CD4-positive, alpha-beta T cell treated with Interleukin-4 for 4 hours (primary cell): ENCODE measurements at places on chromosomes 6 and 20.
A peak's percentile ranks its signal among the peaks of the same experiment; 100 is the strongest.

- DNase-seq, result no peak
These were observed 8.4 kb upstream of the NSFL1C start for GRCh38 chr20:1474817-1475603.

DNA sequence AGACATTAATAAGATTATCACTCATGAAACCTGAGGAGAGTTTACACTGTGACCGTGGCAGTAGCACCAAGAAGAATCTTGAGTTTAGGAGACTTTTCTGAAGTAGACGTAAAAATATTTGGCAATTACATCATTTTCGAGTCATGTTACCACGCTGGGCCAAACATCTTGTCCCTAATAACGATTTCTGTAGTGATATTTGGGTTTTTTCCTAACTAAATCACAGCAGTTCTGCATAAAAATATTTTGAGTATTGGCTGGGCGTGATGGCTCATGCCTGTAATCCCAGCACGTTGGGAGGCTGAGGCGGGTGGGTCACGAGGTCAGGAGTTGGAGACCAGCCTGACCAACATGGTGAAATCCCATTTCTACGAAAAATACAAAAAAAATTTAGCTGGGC lies 262.4 kb downstream of the PHF3 start:
- no peak for DNase-seq

DNA sequence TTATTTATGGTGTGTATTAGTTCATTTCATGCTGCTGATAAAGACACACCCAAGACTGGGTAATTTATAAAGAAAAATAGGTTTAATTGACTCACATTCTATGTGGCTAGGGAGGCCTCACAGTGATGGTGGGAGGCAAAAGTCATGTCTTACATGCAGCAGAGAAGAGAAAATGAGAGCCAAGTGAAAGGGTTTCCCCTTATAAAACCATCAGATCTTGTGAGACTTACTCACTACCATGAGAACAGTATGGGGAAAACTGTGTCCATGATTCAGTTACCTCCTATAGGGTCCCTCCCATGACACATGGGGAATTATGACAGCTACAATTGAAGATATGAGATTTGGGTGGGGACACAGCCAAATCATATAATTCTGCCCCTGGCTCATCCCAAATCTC lies 150.0 kb upstream of the AHI1 start:
- no peak for DNase-seq

DNA sequence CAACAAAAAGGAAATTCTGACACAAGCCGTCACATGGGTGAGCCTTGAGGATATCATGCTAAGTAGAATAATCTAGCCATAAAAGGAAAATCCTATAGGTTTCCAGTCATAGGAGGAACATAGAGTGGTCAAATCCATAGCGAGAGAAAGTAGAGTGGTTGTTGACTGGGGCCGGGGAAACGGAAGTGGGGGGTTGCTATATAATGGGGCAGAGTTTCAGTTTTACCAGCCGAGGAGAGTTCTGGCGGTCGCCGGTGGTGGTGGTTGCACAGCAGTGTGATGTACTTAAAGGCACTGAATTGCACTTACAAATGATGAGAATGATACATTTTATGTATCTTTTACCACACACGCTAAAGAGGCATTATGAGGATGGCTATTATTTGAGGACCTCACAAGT lies 4.9 kb downstream of the GPR31 start:
- DNase-seq, result no peak

DNA sequence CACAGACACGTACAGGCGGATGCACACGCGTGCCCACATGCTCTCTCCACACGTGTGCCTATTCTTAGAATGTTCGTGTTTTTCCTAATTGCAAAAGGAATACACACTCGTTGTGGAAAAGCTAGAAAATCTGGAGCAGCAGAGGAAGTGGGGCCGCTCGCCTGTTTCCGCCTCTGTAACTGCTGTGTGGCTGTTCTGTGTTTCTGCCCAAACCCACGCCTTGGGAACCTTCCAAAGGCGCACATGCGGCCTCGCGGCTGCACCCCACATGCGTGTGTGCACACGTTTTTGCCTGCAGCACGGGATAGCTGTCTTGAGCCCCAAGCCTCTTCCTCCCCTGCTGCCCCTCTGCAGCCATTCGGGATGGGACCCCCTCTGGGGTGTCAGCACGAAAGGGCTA lies 12.2 kb downstream of the SLC17A9 start:
- DNase-seq, result no peak

GRCh38 chr6:36492621-36493020 lies 49.8 kb downstream of the KCTD20 start:
- DNase-seq, result no peak

GRCh38 chr20:20547221-20547875 lies 165.1 kb downstream of the RALGAPA2 start:
- peak; percentile 22 for DNase-seq

DNA sequence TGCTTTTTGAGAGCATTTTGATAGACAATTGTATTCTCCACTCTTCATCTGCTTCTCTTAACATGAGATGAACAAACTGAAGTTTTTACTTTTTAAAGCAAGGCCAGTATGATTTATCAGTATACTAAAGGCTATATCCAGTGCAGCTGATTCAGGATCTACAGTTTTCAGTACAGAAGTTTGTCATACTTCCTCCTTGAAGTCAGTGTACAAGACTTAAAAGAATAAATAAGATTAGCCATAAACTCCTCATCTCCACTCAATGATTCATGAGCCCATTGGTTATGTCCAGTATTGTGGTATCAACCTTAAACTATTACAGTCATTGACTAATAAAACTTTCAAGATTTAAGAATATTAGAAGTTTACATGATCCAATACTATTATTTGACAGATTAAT lies 374.8 kb upstream of the EPHA7 start:
- DNase-seq, result no peak

- DNase-seq, result no peak
These were observed 115.0 kb downstream of the IPCEF1 start for GRCh38 chr6:154241581-154241980.

DNA sequence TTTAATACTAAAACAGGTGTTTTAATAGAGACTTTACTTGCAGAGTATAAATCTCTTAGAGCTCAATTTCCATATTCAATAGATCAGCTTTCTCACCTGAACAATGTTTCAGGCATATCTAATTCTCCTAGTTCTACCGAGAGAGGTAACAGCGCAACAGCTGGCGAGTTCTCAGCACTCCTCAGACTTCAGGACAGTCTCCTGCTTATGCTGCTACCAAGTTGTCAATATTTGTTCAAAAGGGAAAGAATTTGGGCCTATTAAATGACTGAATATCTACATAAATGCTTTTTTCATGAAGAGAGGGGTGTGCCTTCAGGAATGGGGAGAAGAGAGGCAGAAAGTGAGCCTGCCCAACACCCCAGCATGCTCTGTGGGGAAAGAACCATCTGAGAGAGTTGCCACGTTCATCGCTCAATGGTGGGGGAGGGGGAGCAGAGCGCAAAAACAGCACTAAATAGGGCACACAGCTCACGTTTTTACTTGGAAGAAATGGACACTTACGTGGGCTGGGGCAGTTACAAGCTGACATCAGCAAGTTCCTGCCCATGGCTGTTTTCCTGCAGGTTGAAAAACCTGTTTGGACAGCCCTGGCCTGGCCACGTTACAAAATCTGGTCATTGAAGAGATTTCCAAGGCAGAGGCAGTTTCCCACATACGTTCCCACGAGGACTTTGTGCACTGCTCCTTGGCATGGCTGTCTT lies 38.0 kb downstream of the EZR start:
- no peak for DNase-seq

- peak; percentile 12 for DNase-seq
These were observed 347.7 kb downstream of the BCKDHB start for GRCh38 chr6:80454197-80454596.

GRCh38 chr20:25300496-25301170 lies 52.7 kb downstream of the PYGB start:
- no peak for DNase-seq

DNA sequence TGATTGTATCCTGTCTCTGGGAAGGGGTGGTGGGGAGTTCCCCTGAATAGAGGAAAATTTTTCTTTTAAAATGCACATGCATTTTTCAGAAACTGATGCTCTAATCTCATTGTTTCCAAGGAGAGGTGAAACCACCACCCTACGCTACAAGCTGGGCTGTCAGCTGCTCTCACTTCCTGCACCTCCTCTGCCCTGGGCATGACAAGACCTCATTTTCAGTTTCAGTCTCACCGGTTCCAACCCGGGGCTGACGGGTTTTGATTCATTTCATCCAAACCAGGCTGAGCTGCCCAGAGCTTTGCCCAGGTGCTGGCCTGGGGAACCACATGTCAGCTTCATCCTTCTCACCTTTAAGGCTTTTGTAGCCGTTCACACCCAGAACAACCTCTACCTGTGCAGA lies 99.7 kb downstream of the EYA2 start:
- peak; percentile 32 for DNase-seq

DNA sequence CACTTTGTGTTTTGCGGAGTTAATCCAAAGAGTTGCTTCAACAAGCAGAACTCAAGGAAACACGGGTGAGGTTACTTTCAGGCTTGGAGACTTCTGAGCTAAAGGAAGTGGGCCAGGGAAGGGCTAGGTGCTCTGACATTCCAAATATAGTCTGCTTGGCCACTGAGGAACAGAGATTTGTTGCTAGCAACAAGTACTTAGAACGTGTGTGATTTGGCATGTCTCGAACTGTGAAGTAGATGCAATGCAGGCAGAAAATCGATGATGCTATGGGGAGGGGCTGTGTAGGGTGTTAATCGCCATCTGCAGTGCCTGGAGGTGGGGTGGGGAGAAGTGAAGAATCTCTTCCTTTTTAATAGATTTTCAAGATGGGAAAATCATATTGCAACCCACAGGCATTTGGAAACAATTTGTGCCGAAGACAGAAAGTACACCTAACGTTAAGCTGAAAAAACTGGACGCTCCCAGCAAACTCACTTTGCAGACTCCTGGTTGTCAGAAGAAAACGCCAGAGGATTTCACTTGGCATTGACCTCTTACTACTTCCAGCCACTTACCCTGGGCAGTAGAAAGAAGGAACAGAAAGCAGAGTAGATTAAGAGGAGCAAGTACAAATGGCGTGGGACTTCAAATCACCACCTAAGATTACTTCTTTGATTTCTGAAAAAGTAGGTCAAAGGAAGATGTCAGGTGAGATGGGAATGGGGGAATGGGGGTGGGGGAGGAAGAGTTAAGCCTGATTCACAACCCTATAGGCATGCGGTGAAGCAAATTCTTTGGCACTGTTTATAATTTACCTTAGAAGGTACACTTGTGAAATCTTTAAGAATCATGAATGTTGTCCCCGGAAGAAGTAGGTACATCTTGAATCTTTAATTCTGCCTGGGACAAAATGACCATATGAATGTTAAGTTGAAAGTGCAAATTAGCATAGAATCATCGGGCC lies 314.1 kb downstream of the CD83 start:
- no peak for DNase-seq

DNA sequence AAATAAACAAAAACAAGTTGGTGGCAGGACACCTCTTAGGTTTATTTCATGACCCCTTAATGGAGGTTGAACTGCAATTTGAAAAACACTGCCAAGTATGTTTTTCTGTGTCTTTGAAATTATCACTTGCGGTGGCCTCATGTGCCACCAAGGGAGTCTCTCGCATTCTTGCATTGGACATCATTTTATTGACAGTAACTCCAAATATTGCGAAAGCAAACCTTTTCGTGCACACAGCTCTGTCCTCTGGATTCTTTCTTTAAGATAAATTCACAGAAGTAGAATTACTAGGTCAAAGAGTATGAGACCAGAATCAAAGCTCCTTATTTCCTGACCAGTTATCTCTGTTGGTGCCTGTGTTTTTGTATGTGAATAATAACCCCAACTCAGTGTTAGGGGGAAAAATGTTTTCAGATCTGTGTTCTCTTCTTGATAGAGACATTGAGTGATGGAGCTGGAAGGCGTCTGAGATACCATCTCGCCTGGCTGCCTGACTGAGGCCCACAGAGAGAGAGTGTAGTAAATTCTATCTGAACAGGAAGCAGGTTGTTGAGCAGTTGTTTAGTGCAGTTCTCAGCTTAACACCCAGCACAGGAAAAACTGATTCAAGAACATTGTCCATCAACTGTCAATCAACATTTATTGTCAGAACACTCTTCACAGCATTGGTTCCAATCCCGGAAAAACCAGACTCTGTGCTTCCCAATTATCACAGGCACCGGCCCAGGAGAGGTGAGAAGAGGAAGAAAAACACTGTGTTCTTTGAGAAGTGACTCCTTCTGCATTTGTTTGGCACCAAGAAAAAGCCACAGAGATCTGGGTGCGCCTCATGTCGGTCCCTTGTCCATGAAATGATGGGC lies 2.2 kb upstream of the CCDC167 start:
- DNase-seq, result peak; percentile 82

GRCh38 chr20:62596486-62596885 lies 45.8 kb upstream of the SLCO4A1 start:
- no peak for DNase-seq

DNA sequence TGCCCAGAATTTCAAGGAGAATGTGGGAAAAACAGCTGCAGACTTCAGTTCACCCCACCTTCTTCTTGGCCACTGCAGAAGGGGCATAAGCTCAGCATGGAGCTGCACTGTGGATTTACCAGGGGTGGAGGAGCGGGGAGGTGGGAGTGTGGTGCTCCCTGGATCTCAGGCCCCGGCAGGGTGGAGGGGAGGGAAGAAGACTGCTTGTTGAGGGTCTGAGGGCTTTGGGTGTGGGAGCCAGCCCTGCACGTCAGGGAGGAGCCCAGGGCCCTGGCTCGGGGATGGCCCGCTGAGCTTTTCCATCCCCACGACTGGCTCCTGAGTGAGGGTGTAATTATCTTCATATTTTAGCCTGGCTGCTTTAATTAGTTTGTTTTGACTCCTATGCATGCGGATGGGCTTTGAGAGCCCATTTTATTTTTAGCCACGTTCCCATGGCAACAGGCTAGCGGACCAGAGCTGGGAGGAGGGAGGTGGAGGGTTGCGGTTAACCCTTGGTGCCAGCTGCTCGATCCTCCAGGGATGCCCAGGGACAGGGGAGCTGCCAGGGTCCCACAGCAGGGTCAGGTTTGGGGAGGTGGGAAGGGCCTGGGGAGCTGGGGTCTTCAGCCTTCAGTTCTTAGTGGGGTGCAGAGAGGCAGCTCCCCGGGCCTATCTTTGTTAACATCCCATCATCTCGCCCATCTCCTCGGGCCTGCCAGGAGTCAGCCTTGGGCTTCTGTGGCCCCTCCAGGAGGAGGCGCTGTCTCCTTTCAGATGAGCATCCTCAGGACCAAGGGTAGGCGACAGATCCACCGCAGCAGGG lies 68.2 kb downstream of the RAB44 start:
- peak; percentile 75 for DNase-seq

- DNase-seq, result no peak
These were observed 255.6 kb upstream of the TAB2 start for GRCh38 chr6:149061930-149062329.

- no peak for DNase-seq
These were observed 13.7 kb downstream of the PNPLA1 start for GRCh38 chr6:36283608-36284007.

DNA sequence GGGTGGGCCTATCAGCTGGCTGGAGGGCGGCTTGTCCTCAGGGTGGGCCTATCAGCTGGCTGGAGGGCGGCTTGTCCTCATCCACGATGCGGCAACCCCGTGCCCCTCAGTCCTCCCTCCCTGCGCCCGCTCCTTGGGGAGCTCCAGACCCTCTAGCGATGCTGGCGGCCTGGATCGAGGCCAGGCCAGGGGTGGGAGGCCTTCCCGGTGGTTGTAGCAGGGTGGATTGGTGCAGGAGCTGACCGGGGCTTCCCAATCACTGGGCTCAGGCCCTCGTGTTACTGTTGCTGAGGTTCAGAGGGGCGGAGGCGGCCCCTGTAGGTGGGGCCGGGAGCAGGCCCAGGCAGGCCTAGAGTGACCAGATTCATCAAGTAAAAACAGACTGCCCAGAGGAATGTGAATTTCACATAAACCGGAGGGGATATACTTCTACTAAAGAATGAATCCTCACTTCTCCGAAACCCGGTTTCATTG lies 8.8 kb downstream of the SLC17A9 start:
- no peak for DNase-seq
